ENCODE measurements at places on chromosomes 4 and X.

- no peak for DNase-seq
Observed at GRCh38 chr4:1193206-1194009, 21.0 kb upstream of the SPON2 start.

DNA sequence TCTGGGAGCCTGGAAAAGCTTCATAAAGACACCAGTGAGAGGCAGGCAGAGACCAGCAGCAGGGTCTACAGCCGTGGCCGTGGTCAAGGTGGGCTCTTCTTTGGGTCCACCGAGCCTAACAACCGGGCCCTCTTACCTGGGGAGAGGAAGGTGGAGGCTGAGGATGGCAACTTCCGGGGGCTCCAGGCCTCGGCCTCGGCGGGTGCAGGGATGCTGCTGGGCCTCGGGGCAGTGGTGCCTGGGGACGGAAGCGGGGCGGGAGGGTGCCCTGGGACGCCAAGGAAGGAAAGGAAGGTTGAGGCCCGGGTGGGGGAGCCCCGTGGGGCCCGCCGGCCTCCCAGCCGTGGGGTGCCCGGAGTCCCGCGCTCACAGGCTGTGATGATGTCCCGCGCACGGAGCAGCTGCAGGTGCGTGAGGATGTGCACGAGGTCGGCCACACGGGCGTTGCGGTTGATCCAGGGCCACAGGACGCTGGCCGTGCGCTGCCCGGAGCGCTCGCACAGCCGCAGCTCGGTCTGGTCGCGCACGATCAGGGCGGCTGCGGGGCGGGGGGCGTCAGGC is 561 bp downstream of the IRAK1 start:
- no peak for DNase-seq

GRCh38 chr4:15756361-15756861 is 21.7 kb upstream of the CD38 start:
- no peak for DNase-seq

- no peak for DNase-seq
Observed at GRCh38 chrX:23670528-23670927, 3.2 kb downstream of the PRDX4 start.

- DNase-seq: no peak
Observed at GRCh38 chr4:56739066-56739777, 58.1 kb upstream of the HOPX start.
